ENCODE measurements at places on chromosomes 5 and 9.

DNA sequence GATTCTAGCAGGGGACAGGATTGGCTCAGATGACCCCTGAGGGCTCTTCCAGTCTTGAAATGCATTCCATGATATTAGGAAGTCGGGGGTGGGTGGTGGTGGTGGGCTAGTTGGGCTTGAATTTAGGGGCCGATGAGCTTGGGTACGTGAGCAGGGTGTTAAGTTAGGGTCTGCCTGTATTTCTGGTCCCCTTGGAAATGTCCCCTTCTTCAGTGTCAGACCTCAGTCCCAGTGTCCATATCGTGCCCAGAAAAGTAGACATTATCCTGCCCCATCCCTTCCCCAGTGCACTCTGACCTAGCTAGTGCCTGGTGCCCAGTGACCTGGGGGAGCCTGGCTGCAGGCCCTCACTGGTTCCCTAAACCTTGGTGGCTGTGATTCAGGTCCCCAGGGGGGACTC is 2.9 kb upstream of the MYOZ3 start:
- no peak for DNase-seq

DNA sequence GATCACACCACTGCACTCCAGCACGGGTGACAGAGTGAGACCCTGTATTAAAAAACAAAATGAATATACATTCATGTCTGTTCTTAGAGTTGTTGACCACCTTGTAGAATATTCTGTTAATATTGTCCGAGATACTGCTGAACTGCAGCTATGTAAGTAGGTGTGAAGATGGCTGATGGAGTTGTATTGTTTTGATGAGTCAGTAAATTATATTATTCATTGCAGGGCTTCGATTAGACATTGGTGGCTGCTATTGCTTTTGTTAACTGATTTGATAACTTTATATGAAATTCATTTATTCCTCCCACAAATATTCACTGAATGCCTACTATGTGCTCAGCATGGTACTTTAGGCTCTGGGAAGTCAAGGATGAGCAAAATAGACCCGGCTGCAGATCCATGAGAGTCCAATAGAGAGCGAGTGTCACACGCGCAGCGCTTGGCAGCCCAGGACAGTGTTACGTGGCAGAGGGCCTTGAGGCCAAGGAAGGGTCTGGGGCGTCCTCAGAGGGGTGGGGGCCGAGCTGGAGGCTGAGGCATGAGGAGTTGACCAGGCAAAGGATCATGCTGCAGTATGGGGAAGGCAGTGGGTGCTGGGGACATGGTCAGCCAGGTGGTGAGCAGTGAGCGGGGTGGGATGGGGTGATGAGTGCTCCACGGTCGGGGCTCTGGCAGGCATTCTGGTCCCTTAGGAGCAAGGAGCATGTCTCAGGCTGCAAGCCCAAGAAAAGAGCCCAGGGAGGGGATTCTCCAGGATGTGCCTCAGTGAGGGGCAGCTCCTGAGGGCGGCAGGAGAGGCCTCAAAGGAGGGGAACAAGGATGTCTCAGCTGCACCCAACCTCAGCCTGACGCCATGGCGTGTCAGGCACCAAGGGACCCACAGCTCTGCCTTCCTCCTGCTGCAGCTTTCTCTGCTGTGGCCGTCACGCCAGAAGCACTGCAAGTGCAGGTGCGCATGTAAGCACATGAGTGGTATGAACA is 243.5 kb downstream of the GADD45G start:
- no peak for DNase-seq

DNA sequence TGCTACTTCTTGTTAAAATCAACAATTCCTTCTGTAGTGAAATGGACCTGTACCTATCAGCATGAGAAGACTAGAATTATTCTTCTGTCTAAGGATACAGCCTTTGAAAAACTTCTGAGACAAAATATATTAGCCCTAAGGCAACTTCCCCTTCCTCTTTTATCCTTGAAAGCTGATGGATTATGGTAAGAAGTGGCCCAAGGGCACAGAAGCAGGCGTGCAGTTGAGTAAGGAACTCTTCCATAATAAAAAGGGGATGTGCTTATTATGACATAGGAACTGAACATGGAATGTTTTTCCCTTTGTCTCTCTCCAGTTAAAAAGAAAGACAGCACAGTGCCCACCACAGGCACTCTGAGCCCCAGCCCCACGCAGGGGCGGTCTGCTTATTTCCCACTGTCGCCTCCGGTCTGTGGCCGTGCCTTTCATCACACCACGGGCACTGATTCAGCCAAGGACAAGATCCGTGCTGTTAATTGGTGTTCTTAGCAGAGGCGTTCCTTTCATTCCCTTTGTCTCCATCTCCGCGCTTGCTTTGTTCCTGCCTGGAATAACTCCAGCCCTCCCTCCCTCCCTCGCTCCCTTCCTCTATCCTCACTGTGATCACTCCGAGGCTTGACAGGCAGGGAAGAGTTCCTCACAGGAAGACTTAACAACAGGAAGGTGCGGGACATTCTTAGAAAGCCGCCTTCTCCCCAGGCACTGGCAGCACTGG is 135.9 kb upstream of the OTULINL start:
- DNase-seq: peak; percentile 44

- DNase-seq: no peak
Measured at GRCh38 chr5:92559331-92559730, 1021.7 kb downstream of the NR2F1-AS1 start.

GRCh38 chr5:138230981-138231589 is 18.0 kb upstream of the CDC23 start:
- no peak for DNase-seq

DNA sequence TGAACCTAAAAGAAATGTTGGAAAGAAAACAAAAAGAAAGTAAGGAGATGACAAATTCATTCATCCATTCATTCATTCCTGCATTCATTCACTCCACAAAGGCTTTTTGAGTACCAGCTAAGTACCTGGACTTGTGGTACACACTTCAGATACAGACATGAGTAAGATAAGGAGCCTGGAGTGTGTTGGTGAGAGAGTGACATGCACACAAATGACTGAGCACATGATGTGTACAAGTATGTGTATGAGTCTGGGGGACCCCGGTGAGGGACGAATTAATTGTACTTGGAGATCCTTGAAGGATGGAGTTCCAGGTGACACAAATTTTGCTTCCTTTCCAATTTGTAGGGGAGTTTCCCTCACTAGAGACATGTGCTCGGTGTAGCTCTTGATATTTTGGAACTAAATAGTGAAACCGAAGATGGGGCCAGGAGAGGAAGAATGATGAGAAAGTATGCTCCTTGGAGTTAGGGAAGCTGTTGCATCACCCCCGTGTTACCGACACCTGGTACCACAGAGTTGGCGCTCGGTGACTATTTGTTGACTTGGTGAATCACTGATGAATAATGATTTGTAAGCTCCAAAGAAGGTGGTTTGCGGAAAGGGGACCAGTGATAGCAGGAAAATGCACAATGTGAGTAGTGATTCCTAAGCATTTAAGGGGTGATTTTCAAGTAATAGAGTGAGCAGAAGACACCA is 509.8 kb downstream of the CCDC171 start:
- DNase-seq: no peak

DNA sequence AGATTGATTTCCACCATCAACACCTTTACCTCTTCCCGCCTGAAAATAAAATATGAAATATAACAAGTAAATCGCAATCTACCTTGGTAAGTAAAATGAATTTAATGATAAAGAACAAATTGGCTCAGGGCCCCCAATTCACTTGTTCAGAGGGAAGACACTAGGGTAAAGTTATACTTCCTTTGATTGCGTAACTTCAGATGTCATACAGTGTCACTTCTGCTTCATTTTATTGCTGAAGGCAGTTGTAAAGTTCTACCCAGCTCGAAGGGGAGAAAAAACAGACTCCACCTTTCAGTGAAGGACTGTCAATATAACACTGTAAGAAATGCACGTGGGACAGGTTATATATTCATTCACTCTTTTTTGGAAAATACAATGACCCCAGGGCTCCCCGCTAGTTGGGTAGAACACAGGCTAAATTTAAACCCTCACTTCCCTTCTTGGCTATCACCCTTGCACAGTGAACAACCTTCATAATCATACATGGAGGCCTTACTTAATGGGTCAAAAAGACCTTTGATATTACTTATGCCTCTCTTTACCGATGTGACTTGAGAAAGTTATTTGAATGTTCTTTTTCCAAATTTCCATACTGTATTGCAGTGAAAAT is 848.8 kb downstream of the MAT2B start:
- no peak for DNase-seq

DNA sequence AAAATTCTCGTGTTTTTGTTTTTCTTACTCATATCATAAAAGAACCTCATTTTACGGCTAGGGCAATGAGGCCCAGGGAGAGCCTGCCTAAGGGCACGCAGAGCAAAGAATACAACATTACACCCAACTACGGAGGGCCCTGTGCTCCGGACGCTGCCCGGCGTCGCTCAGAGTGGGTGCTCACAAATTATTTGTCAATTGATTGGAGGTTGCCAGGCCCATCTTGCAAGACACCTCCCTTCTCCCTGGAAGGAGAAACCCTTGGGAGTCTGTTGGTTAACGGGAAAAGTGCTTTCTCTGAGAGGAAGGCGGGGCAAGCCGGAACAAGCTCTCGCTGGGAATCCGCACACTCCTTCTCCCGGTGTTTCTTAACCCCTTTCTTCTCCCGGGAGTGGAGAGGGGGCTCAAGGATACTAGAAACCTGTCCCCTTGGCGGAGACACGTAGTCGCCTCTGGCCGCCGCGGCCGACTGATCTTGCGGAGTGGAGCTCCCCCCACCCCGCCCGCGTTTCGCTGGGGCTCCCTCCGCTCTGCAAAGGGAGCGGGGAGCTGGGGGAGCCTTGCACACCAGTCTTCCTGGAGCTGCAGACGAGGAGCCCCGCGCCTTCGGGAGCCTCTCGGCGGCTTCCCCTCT is 599.3 kb upstream of the SGCD start:
- peak; percentile 55 for DNase-seq

GRCh38 chr9:106752581-106752980 is 110.4 kb upstream of the ZNF462 start:
- DNase-seq: no peak

DNA sequence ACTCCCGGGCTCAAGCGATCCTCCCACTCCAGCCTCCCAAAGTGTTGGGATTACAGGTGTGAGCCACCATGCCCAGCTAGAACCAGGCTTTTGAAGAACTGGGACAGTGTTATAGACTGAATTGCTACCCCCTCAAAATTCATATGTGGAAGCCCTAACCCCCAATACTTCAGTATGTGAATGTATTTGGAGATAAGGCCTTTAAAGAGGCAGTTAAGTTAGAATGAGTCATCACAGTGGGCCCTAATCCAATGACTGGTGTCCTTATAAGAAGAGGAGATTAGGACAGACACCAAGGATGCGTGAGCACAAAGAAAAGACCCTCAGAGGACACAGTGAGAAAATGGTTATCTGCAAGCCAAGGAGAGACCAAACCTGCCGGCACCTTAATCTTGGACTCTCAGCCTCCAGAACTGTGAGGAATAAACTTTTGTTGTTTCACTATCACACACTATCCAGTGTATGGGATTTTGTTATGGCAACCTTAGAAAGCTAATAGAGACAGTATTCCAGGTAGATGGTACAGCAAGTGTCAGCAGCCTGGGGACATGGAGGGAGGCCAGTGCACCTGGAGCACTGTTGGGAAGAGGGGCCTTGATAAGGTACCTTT is 31.4 kb upstream of the ERGIC1 start:
- no peak for DNase-seq

DNA sequence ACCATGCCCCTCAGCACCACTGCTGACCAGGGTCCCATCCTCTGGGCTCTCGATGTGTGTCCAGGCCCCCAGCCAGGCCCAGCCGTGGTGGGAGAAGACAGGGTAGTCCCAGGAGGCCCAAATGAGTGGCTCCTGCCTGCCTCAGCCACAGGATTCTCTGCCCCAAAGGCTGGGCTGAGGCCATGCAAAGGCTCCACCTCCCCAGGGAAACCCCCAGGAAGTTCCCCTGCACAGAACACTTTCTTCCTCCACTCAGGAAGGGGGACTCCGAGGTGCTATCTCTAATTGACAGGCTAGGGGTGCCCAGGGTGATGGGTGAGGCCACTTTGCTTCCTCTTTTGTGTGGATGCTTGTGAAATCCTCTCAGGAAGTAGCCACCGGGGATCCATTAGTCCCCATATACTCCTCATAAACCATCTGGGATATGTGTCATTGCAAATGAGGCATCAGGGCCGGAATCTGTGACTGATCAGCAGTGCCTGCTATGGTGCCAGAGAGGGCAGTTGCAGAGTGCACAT is 23.1 kb upstream of the TDRD7 start:
- DNase-seq: no peak

DNA sequence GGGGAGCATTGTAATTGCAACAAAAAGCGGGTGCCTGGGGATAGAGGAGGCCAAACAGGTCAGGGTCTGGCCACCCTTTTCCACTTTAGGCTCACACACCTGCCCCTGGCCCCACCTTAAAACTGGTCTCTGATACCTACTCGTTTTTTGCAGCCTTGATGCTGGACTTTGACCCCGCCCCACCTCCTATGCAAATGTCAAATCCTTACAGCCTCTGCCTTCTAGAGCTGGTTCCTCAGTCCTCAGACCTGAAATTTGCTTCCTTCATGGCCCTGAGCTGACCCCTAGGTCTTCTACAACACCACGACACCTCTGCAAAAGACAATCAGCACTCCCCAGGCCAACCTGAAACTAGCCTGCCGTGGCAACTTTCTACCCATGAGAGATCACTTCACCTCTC is 37.7 kb downstream of the SMIM23 start:
- DNase-seq: no peak

- DNase-seq: no peak
Measured at GRCh38 chr5:169450464-169450863, 133.1 kb upstream of the SPDL1 start.

DNA sequence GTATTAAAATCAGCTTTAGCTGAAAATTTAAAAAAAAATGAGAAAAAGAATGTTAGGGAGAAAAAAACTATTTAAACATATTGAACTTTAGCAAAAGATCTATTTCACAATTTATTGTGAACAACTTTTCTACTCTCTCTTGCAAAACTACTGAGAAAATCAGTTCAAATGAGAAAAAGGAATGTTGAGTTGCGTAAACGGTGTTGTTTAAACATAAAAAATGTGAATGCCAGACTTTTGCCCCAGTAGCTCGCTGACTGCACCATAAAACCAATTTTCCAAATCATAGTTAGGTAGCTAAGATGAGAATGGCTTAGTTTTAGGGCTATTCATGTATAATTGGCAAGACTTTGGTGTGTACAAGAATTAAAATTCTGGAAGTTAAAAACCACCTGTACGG is 13.4 kb upstream of the RAD23B start:
- DNase-seq: no peak

DNA sequence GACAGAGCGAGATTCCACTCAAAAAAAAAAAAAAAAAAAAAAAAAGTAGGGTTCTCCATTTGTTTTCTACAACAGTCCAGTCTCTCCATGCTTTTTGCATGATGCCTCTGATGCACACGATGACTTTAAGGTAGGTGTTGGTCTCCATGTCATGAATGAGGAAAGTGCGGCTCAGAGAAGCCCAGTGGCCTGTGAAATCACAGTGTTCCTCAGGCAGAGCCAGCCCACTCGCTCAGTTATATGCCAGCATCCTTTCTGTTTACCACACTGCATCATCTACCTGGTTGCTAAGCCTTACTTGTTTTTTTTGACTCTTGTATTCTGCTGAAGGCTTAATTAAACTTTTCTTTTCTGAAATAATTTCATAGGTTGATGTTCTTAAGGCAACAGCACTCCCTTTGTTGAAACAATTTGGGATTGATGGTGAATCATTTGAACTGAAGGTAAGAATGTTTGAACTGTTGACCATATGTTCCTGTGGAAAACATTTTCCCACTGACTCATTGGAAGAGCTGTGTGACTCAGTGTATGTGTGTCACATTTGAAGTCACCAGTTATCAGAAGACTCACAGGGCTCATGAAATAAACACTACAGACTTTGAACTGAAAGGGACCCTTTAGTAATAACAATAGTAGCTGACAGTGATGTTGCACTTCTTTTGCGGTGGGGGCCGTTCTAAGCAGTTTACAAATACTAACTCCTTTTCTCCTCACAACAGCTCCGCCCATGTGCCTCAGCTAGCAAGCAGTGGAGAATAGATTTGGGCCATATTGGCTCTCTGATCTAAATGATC is 40.2 kb downstream of the RCL1 start:
- no peak for DNase-seq
